ENCODE measurements at places on chromosomes 6 and 20.

DNA sequence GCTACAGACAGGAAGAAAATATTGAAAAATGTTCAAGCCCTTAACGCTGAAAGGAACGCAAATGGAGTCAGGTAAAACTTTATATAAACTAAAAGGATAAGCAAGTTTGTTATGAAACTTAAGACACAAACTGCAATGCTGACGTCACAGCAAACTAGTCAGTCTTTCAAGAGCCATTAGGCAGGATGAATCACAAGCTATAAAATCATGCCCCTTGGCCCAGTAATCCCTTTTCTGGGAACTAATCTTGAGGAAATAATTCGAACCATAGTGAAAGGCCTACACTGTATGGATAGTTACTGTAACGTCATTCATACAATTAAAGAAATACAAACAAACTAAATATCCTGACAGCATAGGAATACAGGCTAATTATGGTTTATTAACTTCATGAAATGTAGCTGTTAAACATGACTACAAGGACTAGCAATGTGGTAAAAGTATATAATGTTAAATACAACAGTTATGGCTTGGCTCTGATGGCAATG, 42.7 kb upstream of the HINT3 start:
- DNase-seq = no peak

DNA sequence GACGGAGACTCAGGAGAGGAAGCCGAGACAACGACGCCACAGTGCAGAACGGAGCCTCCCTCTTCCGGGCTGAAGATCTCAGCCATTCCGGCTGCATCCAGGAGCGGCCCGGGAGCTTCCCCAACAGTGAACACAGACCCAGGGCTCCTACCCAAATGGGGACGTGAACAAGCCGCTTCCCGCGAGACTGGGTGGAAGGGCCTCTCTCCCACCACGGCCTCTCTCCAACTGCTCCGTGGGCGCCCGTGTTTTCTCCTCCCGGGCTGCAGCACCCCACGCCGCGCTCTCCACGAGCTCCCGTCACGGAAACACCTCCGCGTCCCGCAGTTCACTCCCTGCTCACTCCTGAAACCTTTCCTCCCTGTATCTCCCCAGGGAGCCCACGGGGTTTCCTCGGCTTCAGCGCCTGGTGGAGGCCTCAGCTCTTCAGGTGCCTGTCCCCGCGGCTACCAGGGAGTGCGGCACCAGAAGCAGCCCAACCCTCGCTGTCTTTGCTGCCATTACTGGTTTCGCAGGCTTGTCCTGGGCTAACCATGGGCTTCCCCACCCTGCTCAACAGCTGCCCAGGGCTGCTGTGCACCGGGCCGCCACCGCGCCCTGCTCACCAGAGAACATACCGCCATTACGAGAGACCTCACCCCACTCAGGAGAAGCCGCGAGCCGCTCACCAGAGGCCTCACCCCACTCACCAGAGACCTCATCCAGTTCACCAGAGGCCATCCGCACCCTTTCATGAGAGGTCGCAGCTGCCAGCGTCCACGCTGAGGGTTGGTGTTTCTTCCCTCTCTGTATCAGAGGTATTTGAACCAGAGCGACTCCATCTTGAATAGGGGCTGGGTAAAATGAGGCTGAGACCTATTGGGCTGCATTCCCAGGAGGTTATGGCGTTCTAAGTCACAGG, 922.8 kb downstream of the QKI start:
- no peak for DNase-seq

DNA sequence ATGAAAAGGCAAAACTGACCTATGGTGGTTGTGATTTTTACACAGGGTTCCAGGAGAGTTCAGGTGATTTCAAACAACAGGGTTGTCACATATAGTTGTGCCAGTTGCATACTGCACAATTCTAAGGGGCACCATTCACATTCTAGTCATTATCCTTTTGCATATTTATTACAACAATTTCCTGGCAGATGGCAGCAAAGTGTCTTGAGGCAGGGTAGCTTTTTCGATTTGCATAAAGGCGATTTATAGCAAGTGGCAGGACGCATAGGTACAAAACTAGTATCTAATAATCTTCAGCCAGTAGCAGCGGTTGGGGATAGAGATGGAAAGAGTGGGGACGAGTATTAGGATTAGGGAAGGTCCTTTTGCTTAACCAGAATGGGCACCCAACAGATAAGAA, 46.5 kb upstream of the TRAF3IP2 start:
- no peak for DNase-seq

DNA sequence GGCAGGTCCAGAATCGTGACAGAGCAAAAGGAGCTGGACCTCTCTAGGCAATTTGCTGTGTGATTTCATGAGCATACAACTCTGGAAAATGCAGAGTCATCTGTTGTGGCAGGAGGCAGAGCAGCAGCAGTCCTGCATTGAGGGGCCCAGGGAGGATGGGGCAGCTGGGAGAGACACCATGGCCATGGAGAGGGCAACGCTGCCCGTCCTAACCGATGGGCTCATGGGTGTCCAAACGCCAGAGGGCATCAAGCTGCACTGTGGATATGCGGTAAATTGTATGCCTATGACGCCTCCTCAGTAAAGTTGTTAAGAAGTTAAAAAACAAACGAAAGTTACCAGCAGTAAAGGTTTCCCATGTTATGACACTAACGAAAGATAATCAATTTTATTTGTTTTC, 42.2 kb upstream of the DACT2 start:
- no peak for DNase-seq

DNA sequence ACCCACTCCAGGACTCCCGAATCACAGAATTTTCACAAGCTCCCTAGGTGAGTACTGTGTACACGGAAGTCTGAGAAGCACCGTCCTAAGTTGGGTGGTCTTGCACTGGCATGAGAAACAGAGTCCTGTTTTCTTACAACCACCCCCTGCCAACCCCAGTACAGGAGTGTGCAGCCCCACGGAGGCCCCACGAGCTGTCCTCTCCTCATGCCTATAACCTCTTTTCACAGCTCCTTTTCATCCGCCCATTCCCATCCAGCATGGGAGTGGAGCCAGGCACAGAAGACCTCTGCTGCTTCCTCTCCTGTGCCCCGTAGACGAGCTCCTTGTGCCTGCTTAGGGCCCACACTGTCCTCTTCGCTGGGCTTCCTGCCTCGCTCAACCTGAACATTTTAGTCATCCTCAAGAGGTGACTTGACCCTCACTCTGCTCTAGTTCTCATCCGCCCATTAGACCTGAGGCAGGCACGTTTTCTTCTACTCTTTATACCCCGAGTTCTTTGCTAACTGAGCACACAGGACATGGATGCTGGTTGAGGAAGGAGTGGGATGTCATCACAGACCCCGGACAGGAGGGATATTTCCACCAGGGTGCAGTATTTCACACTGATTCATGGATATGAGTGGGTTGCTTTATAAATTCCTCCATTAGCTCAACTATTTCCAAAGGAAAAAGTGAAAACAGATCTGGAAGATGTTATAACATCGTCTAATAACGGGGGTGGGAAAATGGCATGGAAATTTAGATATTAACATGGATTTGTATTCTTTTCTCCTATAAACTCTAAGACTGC, 160.5 kb downstream of the TTLL2 start:
- no peak for DNase-seq

DNA sequence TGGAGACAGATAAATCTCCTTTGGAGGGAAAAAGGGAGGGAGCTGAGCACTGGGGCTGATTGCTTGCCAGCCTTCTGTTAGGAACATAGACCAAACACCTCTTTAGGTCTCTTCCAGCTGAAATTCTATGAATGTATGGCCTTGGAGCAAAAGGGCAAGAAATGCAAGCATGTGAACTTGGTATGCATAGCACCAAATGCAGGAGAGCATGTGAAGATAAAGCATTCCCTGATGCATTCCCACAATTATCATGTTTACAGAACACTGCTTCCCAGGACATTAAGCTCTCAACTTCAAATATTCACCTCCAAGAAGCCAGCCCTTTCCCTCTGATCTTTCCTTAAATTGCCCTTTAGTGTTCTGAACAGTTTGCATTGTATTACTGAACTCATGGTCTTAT, 15.6 kb downstream of the RIPOR2 start:
- DNase-seq = no peak

GRCh38 chr6:154969796-154970195, 25.3 kb upstream of the TIAM2 start:
- no peak for DNase-seq

GRCh38 chr6:111564482-111564945, 41.2 kb downstream of the TRAF3IP2 start:
- DNase-seq = no peak

DNA sequence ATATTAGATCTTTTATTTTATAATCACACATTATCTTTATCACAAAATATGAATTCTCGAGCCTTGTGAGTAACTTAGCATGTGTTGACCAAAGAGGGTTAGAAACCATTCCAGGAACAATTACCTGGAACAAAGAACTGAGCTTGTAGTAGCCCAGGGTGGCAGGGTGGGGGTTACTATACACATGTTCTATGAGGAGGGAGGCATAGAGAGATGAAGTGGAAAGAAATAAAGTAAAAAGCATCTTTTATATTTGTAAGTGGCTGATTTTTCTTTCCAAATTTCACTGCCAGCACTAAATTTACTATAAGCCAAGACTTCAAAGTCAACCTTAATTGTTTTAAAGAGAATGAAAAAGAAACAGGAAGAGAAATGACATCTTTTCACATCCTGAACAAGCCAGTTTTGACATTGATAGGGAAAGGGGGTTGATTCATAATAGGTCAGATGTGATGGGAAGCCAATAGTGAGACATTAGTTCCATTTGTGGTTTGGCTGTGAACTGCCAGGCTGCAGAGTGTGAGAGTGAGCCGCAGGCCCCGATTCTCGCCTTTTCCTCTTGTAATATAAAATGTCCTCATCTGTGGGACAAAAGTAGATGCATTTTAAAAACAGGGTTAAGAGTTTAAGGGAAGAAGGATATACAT, 52.7 kb upstream of the MYB start:
- peak; percentile 21 for DNase-seq

DNA sequence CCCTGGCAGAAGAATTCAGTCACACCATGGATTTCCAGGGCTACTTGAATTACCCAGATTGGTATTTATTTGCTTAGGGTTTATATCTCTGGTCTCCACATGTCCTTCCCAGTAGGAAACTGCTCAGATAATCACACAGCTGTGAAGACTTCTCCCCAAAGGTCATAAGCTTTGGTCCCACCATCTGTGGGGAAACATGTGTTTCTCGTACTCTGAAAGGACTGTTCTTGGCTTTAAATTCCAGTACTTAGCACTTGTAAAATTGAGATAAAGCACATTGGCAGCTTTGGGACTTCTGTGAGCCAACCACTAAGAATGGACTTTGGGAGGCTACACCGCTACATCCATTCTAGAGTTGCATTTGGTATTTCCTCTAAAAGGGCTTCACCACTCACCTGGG, 205.3 kb upstream of the FOXA2 start:
- DNase-seq = no peak

DNA sequence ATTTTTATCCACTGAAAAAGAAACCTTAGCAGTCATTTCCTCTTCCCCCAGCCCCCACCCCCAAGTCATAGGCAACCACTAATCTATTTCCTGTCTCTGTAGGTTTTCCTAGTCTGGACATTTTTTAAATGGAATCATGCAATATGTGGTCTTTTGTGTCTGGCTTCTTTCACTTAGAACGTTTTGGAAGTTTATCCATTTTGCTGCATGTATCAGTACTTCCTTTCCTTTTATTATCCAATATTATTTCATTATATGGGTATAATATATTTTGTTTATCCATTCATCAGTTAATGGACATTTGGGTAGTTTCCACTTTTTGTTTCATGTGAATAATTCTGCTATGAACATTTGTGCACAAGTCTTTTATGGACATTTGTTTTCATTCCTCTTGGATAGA, 99.3 kb upstream of the BMP5 start:
- no peak for DNase-seq

GRCh38 chr6:28542440-28543296, 17.0 kb downstream of the GPX5 start:
- peak; percentile 63 for DNase-seq

DNA sequence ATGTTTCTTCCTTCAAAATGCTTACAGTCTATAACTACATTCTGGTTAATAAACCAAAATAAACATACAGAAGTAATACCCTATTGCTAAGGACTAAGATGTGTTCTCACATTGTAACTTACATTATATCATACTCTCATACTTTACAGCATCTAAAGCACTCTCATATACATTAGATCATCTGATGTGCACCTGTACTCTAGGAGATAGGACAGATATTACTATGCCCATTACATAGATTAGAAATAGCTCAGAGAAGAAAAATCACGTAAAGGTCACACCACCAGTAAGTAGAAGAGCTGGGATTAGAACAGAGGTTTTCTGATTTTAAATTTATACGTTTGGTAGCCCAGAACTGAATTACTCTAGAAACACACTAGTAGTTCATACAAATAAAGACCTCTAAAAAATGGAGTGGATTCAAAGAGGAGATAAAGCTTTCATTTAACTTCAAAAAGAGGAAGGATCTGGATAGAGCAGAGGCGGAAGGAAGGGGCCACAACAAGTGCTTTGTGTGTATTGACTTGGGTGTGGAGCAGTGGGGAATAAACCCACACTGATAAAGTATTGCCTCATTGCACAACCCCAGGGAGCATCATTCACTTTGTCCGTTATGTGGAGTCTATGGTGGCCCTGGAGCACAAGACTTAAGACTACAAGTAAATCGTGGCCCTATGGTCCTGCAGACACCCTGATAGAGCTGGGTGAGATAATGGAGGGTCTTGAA, 30.9 kb downstream of the SLC2A12 start:
- DNase-seq = no peak

DNA sequence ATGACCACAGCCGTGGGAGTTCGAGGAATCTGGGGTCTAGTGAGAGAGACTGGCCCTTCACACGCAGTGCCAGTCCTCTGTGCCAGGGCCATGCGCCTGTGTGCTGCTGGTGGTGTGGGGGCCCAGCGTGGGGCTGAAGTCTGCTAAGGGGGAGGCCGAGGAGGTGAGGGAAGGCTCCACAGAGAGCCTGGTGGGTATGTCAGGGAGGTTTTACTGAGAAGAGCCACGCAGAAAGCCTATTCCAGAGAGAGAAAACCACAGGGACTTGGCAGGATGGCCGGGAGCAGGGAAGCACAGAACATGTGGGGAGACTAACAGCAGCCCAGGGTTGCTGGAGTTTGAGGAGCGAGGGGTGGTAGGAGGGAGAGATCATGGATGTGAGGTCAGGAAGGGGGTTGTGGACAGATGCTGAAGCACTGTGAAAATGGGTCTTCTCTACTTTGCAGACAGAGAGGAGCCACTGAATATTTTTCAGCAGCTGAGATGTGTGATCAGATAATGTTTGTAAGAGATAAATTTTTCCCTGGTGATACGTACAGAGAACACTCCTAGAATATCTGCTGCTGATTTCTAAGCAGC, 35.3 kb downstream of the DUSP22 start:
- no peak for DNase-seq

DNA sequence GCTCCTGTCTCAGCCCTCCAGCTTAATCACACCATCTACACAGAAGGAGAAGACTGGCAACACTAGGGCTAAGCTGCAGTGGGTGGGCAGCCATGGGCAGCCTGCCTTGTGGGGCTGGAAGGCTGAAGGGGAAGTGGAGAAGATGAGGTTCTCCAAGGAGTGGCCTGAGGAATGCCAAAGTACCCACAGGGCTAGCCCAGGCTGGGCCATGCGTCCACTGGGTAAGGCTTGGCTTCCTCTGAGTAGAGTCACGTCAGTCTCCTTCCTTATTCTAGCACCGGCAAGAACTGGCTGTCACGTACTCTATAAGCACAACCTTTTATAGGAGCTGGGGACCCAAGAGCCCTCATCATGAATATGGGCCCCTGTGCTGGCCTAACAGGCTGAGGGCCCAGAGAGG, 110.6 kb upstream of the SIRPA start:
- DNase-seq = no peak

Measured in naive thymus-derived CD8-positive, alpha-beta T cell (primary cell).